ENCODE measurements at places on chromosomes 4 and X.

DNA sequence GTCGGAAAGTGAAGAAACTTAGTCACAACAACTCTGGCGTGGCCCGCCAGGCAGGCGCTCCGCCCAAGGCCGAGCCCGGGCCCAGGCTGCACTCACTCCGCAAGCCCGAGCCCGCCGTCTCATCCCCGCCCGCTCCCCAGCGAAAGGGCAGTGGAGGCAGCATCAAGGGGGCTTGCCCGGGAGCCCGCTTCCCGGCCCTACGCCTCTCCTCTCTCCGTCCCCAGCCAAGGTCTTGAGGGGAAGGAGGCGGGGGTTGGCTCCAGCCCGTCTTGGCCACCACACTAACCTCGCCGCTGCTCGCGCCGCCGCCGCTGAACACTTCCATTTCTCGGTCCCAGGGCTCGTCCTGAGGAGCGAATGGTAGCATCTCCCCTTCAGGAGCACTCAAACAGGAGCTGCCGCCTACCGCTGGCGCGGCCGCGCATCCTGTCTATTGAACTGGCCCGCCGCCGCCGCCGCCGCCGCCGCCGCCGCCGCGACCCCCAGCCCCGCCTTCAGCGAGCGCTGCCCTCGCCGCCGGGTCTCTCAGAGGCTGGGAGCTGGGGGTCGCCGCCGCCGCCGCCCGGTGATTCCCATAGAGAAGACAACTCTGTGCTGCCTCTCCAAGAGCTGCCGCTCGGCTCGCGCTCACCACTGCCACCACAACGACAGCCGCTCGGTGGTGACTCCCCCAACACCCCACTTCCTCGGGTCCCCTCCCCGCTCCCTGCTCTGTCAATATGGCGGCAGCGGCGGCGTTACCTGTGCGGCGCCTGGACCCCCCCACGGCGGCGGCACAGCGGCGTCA is at the start of gene RPS6KA6:
RPS6KA6 (minus strand) TSS at position 667 of the 787 bp plus-strand sequence; CDS start at position 367, 300 bp downstream.
- DNase-seq, result peak; percentile 49

DNA sequence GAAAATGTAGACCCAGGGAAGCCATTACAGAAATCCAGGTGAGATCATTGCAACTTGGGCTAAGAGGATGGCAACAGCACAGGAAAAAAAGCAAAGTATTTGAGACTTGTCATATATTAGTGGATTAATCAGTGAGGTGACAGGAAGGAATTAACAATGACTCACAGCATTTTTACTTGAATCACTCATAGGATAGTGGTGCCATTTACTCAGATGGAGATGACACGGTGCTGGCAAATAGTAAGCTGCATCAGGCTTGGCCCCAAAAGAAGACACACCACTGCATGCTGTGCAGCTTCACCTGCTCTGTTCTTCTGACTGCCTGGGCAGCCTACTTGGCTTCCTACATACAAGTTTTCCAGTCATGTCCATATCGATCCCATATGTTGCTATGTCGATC is 144.8 kb downstream of the FRYL start:
- no peak for DNase-seq

GRCh38 chr4:174256277-174256713 is 27.2 kb downstream of the FBXO8 start:
- DNase-seq, result peak; percentile 5

- DNase-seq, result no peak
Measured at GRCh38 chr4:144968606-144969005, 129.4 kb downstream of the ANAPC10 start.

DNA sequence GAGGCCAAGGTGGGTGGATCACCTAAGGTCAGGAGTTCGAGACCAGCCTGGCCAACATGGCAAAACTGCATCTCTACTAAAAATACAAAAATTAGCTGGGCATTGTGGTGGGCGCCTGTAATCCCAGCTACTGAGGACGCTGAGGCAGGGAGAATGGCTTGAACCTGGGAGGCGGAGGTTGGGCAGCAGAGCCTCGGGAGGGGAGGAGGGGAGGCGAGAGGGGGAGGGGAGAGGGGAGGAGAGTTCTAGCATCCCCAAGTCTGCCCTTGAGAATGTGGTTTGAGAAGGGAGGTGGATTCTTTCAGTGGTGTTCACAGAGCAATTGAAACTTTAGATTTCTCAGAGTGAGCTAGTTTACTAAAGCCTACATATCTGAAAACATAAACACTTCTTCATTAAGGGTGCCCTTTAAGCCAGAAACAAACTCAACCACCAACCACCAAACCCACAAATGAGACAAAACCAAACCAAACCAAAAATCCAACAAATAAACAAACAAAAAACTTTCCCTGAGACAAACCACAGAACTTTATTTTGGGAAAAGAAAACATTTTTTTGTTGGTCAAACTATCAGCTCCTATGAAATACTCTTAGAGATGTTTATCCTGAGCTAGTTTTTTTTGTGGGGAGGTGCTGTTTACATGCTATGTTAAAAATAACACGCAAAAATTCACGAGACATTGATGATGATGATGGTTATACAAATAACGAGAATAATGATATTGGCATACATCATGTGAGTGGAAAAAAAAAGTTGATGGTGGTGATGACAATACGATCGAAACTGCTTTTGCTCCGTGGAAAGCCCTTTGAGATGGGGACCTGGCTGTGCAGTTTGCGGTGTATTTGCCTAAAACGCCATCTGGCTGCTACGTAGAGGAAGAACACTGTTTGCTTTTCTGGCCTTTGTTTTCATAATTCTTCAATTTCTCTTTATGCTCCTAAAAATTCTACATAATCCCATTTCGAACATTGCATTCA is 98.2 kb upstream of the PRKX start:
- DNase-seq, result peak; percentile 58

DNA sequence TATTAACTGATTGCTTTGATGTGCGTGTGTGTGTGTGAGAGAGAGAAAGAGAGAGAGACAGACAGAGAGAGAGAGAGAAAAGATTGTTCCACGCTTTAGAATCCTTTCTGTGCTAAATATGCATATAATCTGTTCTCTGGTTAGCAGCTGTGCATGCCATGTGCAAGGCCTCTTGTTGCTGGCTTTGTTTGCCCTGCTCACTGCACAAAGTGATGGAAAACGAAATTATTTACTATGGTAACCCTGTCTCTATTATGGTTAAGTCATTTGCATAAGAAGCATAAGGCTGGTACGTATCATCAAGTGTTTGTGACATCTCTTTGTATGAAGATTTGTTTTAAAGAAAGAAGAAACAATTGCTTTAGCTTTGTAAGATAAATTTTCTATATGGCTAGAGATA is 190.2 kb upstream of the POF1B start:
- no peak for DNase-seq

GRCh38 chr4:110034026-110034393 is 121.3 kb downstream of the EGF start:
- DNase-seq, result no peak

- DNase-seq, result peak; percentile 10
Measured at GRCh38 chr4:122224348-122224747, 72.2 kb downstream of the BLTP1 start.

- no peak for DNase-seq
Measured at GRCh38 chrX:41890026-41890423, 33.3 kb downstream of the CASK start.
